AG10803 (cell line): ENCODE measurements at places on chromosomes 6 and 20.

GRCh38 chr6:46444772-46445454, 46.3 kb downstream of the RCAN2 start:
- no peak for DNase-seq

DNA sequence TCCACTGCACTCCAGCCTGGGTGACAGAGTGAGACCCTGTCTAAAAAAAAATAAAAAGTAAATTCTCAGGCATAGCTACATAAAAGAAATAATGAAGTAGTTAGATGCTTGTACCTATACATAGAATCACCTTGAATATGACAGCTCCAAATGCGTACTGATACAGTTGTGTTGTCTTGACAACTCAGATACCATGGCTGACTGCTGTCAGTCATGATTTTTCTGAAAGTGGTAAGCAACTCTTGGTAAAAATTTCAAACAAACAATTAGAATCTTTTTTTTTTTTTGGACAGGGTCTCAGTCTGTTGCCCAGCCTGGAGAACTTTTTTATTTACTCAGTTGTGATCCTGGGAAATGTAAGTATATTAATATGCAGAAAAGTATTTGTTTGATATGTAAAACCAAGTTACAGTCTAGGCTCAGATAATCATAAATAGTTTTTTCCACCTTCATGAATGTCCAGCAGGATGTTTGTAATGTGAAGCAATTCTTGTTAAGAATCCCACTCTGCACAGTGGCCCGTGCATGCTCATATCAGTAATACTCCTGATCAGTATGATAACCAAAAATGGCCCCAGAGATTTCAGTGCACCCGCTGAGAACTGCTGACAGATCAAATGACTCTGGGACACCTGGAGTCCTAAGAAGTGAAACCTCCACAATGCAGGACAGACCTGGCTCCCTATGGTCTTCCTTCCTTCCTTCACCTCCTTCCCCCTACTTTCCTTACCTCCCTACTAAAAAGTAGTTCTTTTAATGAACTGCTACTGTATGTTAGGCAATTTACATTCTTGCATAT, 14.0 kb upstream of the MAPK13 start:
- DNase-seq, result no peak

GRCh38 chr6:30272032-30272431, 54.7 kb upstream of the TRIM39 start:
- no peak for DNase-seq

DNA sequence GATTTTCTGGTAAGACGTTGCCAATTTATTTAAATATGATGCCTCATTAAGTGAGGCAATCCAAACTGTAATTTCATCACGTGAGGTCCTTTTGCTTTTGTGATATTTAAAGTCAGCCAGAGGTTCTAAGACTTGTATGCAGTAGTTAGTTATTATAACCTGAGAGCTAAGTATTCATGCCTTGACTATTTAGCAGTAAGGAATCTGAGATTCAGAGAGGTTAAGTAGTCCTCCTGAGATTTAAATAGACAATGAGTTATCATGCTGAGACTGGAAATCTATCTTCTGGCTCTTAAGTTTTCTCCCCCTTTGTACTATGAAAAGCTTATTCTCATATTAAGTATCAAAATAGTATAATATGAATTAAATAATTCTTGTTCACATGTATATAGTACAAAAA, 158.0 kb downstream of the UTRN start:
- no peak for DNase-seq

- DNase-seq, result no peak
These were observed 4.4 kb downstream of the ENPP4 start for GRCh38 chr6:46134216-46134615.

DNA sequence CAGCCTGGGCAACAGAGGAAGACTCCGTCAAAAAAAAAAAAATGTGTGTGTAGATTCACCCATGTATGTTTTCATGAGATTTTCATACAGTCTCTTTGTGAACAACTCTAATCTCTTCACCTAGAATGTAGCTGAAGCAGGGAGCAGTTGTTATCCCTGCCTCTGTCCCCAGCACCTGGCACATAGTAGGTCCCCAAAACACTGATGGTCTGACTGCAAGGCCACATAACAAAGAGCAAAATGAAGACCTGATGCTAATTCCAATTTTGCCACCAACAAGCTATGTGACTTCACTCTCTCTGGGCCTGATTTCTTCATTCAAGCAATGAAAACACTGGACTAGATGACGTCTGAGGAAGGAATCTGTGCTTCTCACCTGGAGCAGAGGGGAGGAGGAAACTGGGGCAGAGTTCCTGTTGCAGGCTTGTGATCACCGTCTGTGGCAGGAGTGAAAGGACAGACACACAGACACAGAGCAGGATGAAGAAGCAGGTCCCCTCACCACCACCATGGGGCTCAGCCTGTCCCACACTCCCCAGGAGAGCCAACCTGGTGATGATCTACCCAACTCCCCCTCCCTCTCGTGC, 4.6 kb downstream of the SLC44A4 start:
- no peak for DNase-seq

DNA sequence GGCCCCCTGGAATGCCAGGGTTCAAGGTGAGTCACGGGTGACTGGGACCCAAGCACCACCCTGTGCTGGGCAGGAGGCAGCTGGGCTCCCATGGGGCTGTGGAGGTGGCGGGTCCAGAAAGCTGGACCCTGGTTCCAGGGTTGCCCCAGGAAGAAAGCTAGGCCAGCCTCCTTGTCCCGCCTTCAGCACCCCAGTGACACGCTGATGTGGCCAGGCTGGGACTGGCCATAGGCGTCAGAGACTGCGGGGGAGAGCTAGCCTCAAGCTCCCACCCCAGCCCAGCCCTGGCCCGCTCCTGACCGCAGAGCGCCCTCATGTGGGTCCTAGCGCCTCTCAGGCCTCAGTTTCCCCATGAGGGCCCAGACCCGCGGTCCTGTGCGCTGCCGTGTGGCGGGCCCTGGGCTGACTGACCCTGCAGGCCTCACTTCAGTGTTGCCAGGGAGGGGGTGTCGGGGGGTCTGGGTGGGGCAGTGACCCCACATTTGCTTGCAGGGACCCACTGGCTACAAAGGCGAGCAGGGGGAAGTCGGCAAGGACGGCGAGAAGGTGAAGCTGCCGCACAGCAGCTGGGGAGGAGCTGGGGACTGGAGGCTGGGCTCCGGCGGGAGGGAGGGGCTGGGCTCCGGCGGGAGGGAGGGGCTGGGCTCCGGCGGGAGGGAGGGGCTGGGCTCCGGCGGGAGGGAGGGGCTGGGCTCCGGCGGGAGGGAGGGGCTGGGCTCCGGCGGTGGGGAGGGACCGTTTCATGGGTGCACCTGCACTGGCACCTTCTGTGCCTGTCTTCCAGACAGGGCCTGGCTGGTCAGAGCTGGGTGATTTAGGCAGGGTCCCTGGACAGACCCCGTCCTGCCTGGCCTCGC, 7.9 kb downstream of the COL9A3 start:
- no peak for DNase-seq

DNA sequence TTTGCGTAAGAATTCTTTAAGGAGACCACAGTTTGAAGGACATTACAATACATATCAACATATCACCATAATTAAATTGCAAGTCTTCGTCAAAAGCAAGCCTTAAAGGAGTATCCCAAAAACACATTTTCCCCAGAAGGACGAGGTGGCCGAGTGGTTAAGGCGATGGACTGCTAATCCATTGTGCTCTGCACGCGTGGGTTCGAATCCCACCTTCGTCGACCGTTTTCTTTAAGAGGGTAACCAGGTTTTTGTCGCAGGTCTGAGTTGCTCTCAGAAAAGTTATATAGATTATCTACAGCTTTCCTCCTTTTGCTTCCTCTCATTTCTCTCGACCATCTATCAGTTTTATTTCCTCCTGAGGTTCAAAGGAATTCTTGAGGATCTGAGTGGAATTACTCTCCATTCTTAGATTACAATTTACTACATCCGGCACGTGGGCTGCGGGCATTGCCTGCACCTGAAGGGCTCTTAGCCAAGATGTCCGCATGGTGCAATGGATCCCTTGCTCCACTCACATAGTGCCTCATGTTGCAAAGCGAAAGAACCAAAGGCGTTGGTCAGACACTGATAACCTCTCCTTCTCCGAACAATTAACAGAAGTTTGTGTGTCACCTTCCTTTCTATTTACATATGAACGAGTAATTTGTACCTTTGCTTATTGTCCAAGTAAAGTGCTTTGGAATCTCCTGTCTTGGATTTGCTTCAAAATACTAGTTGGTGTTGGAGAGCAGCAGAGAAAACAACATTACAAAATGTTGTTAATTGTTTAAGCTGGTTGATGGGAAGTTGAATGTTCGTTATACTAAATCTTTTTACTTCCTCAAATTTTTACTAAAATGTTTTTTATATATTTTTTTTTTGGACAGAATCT, 14.0 kb downstream of the POM121L2 start:
- DNase-seq, result peak; percentile 40

GRCh38 chr6:99689916-99690685, 83.5 kb downstream of the PRDM13 start:
- no peak for DNase-seq

DNA sequence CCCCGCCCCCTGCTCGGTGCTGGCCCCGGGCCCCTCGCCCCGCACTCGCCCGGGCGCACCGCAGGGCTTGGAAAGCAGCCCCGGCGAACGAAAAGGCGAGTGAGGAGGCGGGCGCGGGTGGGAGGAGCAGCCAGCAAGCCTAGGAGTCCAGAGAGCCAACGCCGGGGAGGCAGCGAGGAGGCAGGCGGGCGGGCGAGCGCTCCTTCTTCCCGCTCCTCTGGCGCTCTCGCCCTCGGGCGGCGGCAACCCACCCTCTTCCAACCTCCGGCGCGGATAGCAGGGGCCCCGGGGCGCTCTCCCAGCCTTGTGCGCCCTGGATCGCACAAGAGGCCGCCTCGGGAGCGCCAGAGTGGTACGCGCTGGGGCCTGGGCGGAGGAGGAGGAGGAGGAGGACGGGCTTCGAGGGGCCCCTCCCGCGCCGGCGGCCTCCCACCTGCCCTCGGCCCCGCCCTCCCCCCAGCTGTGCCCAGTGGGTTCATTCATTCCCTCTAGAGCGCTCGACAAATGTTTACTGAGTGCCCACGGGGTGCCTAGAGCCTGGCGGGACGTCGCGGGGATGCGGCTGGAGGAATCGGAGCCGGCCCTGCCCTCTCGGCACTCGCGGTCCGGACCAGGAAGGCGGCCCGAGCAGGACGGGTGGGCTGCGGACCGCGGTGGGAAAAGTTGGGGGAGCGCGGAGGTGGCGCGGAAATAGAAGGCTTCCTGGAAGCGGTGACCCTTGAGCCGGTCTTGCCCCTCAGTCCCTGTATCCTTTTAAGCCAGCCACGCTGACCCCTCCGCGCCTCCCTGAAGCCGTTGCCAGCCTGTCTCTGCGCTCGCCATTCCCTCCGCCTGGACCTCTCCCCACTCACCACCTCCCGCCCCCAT, at the start of gene BMP7:
BMP7 (minus strand) TSS at position 351 of the 867 bp plus-strand sequence. CDS start 519 bp downstream, outside the sequence.
- DNase-seq, result no peak

- no peak for DNase-seq
These were observed 15.6 kb downstream of the MAFB start for GRCh38 chr20:40673442-40673841.

GRCh38 chr6:133130863-133131262, 110.3 kb upstream of the EYA4 start:
- no peak for DNase-seq

- peak; percentile 57 for DNase-seq
These were observed 278 bp downstream of the UST start for GRCh38 chr6:148747145-148747470.

- DNase-seq, result no peak
These were observed 5.5 kb downstream of the PRRT1 start for GRCh38 chr6:32146287-32146686.

GRCh38 chr20:41047975-41048305, 19.3 kb downstream of the TOP1 start:
- peak; percentile 22 for DNase-seq

DNA sequence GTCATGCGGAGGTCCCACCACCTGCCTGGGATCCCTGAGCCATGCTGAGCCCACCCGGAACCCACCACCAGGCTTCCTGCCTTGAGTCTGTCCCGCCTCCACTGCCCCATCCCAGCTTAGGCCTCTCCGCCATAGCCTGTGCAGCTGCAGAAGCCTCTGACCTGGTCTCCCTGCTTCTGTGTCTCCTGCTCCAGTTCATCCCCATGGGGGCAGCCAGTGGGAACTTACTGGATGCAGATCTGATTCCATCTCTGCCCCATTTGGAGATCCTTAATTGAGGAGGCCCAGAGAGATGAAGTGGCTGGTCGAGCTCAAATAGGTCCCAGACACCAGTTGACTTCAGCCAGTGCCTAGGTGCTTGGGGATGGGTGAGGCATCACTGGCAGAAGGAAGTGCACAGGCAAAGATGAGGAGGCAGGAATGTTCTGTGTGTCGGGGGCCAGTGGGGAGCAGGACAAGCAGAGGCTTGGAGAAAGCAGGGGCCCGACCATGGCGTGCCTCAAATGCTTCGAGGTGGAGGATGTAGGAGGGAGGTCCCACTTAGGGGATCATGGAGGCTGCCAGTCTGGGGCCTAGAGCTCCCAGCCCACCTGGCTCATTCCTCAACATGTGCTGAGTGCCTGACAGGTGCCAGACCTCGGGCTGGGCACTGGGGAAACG, 112.8 kb downstream of the TOX2 start:
- no peak for DNase-seq

DNA sequence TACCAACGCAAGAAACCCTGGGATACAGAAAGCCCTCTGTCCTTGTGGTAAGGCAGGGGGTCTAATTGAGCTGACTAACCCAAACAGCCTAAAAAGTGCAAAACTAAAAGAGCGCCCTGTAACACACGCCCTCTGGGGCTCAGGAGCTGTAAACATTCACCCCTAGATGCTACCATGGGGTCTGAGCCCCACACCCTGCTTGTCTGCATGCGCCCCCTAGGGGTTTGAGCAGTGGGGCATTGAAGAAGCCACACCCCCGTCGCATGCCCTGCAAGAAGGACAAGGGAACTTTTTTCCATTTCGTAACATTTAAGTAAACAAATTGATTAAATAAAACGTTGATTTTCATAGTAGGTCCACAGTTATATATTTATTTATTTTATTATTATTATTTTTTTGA, 616.9 kb upstream of the MAN1A1 start:
- DNase-seq, result no peak

DNA sequence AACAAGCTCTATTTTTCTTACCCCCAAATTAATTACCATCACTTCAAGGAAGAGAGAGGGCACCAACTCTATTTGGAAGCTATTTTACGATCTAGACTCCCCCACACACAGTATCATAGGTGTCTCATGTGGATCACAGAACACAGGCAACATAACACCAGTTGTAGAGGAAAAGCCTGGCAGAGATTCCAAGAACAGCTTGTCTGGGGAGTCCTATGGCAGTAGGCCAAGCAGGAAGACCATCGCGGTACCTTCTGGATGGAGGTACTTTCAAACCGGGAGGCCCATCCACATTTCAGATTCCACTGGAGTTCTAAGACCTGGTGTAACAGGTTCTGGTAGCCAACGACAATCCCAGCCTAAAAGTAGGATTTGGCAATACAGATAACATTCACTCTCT, 37.6 kb upstream of the SPDEF start:
- no peak for DNase-seq

DNA sequence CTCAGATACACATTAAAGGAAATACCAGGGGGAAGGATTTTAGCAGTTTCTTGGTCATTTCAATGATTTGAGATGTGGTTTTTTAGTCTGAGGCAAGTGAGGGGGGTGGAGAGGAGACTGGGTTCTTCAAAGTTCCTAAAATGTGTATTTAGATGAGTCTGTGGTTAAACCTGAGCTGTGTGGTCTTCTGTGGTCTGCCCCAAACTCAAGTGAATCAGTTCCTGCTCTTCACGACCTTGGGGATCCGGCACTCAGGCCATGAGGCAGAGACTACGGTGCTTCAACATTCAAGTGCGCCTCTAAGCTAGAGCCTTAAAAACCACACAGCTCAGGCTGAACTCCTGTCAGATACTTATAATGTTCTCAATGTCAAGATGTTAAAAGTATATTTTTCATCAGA, 406.7 kb downstream of the LMBRD1 start:
- no peak for DNase-seq
